H4 (cell line): ENCODE measurements at places on chromosomes 12 and 14.

GRCh38 chr12:15754233-15754632 lies 35.0 kb downstream of the EPS8 start:
- no peak for DNase-seq

GRCh38 chr12:109387425-109388166 lies 39.9 kb downstream of the MYO1H start:
- DNase-seq: peak; percentile 54

GRCh38 chr14:39739796-39740195 lies 307.6 kb upstream of the FBXO33 start:
- DNase-seq: no peak

- DNase-seq: no peak
These were observed 79.4 kb downstream of the SETD3 start for GRCh38 chr14:99401211-99401610.

DNA sequence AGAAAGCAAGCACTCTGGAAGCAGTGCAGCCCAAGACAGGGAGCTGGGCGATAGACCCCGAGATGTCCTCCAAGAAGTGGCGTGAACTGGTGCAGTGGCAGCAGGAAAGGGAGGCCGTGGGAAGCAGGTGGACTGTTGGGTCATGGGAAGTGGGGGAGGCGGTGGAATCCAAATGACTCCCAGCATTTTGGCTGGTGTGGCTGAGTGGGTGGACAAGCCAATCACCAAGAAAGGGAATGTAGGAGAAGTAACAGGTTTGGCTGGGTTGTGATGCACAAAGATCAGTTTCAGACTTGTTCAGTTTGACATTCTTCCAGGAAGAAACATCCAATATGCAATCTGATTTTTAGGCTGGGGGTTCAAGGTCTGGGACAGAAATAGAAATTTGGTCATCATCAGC lies 46.0 kb upstream of the KTN1 start:
- no peak for DNase-seq

GRCh38 chr12:6632026-6632983 lies 3.5 kb downstream of the LPAR5 start:
- no peak for DNase-seq

DNA sequence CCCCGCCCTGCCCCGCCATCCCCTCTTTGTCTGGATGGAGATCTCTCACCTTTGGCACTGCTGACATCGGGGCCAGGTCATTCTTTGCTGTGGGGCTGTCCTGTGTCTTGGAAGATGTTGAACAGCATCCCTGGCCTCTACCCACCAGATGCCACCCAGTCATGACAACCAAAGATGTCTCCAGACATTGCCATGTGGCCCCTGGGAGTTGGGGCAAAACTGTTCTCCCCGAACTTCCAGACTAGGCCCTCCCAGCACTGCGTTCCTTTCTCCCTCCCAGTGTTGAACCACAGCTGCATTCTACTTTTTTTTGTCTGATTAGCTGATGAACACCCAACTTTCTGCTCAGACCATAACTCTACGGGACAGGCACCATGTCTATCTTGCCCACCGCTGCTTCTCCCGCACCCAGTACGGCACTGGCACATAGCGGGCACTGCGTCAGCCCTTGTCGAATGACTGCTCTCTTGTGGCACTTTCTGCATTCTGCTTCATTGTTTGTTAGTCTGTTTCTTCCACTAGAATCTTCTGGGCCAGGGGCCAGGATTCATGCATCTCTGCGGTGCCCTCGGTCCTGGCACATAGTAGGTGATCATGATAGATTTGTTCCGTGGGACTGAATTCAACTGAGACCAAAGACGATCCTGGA lies 13.1 kb upstream of the MYL2 start:
- no peak for DNase-seq

DNA sequence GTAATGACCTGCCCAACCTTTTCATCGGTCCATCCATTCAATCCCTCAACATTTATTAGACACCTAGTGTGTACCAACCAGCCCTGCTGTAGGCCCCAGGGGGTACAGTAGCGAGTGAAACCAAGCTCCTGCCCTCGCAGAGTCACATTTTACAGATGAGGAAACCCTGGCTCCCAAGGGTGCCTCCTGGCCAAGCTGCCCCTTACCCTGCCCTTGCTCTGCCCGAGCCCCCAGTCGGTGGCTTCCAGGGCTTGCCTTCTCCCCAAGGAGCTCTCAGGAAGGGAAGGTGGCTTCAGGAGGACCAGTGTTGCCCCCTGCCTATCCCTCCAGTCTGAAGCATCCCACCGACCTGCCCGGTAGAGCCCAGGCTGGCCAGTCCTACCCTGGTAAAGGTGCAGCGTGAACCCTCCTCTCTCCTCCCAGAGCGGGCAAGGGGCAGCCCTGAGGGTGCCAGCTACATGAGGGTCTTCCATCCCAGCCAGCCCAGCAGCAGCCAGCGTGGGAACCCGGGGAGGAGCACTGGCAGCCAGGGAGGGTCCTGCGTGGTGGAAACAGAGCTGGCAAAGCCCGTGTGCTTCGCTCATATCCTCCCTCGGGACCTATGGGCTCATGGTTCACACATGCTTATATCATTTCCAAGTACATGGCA lies 670 bp upstream of the BEGAIN start:
- no peak for DNase-seq

GRCh38 chr14:79011091-79011919 lies 841.1 kb downstream of the NRXN3 start:
- DNase-seq: peak; percentile 7

DNA sequence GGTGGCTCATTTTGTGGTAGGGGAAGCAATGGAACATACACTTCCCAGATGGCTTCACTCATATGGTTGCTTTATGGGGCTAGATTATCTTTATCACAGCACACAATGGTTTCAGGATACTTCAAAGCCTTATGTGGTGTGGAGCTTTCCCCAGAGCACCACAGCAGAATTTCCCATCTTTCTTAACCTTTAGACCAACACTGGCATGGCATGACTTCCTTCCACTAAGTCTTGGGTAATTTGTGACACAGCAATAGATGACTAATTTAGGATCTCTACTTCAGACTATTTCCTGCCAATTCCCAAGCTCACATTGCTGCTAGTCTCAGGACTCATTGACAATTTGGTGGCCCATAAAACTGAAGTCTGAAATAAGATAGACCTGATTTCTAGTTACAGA lies 36.9 kb upstream of the DCN start:
- peak; percentile 15 for DNase-seq

DNA sequence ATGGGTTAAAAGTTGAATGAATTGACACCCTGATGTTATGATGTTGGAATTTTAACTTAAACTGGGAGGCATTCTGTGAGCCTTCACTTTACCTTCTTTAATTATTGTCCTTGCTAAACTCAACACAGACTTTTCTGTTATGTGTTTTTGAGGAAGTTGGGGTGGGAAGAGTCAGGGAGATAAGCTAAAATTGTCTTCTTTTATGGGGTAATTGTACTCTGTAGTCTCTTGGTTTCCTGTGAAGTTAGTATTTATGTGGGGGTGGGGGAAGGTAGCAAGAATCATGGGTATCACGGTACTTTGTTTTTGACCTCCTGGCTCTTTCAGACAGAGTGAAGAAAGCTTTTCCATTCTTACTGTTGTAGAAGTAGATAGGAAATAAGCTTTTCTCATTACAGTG lies 32.9 kb downstream of the RAB21 start:
- DNase-seq: no peak

GRCh38 chr12:91866566-91866965 lies 279.1 kb downstream of the BTG1 start:
- no peak for DNase-seq

DNA sequence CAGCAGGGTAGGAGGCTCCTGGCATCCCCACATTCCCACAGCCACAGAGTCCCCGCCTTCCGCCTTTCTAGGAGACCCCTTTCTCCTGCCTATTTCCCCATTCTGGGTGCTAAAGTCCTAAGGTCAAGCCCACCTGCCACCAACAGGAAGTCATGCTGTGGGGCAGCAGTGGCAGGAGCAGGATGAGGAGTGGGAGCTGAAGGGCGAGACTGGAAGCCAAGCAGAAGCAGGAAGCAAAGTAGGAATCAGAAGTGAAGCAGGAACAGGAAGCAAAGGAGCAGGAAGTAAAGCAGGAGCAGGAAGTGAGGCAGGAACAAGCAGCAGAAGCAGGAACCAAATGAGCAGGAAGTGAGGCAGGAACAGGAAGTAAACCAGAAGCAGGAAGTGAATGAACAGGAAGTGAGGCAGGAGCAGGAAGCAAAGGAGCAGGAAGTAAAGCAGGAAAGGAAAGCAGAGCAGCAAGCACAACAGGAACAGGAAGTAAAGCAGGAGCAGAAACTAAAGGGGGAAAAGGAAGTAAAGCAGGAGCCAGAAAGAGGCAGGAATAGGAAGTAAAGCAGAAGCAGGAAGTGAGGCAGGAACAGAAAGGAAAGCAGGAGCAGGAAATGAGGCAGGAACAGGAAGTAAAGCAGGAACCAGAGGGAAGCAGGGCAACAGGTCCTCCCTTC lies 38.3 kb upstream of the RIMBP2 start:
- DNase-seq: no peak

DNA sequence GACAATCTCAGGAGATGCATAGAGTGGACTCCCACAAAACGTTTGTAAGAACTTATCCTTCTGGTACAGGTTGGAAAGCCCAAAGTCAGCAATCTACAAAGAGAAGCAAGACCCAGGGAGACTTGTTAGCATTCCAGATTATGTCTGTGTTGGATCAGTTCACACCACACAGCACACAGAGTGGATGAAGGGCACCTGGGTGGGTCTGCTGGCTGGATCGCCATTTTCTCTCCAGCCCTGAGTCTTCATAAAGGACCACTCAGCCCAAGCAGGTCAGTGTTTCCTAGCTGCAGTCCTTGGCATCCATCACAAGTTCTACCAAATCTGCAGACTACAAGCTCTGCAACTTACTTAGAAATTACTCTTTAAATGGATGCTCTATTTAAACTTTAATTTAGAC lies 66.0 kb downstream of the NUAK1 start:
- no peak for DNase-seq

- DNase-seq: no peak
These were observed 110.4 kb upstream of the RFLNA start for GRCh38 chr12:124184456-124184855.

DNA sequence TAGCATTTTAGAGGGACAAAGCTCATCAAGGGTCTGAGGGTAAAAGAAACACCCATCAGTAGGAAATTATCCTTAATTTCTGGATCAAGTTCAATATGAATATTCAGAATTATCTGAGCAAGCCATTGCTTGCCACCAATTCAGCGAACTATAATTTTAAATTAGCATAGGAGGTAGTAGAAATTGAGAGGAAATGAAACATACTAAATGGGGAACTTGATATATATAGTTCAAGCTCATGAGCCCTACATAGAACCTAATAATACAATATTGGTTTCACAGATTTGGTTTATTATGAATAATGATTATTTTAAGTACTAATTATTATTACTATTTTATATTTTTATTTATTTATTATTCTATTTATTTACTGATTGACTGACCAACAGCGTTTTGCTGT lies 42.1 kb upstream of the GXYLT1 start:
- DNase-seq: no peak

GRCh38 chr12:69073035-69073434 lies 140.1 kb upstream of the CPM start:
- DNase-seq: no peak

DNA sequence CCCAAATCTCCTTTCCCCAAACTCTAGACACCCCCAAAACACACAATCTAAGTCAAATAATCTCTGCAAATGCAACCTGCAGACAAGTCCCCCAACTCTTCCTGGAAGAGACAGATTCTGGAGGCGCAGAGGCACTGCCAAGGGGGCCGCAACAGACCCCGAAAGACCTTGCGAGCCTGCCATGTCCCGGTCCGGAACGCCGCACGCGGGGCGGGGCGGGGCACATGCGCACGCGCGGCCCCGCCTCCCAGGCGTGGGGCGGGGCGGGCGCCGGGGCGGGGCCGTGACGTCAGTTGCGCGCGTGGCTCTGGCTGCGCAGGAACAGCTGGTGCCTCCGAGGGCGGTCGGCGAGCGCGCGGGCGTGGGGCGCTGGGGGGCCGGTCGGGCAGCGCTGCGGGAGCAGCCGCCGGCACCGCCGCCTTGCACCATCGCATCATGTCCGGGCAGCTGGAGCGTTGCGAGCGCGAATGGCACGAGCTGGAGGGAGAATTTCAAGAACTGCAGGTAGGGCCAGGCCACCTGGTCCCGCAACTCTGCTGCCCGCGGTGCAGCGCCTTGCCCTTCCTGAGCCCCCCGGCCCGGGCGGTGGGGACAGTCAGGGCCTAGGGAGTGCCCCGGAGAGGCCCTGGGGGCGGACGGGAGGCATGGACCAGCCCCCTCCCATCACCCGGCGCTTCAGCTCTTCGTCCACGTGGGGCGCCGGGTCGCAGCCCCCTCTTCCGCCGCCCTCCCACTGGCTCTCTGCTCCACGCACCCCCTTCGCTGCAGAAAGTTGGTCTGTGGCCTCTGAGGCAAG lies at the start of gene TMEM120B:
Gene TMEM120B (plus strand): TSS at position 292 of the 796 bp plus-strand sequence. CDS start 144 bp downstream, at position 436.
- DNase-seq: peak; percentile 21

- no peak for DNase-seq
These were observed 142.7 kb downstream of the TBX5 start for GRCh38 chr12:114263056-114263805.

DNA sequence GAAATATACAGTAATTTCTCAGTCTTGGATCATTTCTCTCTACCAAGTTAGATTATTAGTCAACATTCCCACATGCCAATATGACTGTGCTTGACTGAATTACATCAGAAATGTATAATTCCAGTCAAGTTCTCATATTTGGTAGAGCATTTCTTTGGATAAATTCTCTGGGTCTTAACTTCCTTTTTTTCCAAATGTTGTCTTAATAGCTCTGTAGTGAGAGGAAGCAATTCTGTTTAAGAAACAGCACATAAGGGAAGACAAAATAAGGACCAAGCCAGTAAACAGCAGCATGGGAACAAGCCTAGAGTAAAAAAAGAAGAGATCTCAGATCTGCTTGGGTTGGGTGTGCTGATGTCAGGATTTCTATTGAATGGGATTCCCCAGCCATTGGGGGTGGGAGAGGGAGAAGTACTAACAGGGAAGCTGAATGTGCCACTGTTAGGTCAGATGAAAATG lies 14.2 kb upstream of the DYRK2 start:
- DNase-seq: no peak

DNA sequence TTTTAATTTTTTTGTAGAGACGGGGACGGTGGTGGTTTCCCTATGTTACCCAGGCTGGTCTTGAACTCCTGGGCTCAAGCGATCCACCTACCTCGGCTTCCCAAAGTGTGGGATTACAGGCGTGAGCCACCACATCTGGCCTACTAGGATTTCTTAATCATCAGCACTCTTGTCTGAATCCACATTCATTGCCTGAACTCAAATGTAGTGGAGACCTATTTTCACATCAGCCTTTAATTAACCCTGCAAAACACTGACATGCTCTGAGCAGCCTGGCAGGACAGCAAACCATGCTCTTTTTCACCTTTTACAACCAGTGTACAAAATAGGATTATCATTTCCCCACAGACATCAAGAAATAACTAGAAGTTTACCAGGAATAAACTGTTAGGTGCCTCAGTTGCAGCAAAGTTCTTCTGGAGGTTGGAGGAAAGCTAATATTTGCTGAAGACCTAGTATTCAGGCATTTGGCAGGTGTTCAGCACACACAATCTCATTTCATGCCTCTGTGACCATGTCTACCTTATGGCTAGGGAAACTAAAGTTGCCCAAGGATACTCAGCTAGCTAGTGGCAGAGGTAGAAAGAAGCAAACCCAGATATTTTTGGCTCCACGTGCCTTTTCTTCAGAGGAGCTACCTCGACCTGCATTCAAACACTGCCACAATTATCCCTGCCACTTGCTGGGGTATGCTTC lies 37.7 kb downstream of the CFL2 start:
- no peak for DNase-seq
